ENCODE measurements at places on chromosomes 4 and X.

DNA sequence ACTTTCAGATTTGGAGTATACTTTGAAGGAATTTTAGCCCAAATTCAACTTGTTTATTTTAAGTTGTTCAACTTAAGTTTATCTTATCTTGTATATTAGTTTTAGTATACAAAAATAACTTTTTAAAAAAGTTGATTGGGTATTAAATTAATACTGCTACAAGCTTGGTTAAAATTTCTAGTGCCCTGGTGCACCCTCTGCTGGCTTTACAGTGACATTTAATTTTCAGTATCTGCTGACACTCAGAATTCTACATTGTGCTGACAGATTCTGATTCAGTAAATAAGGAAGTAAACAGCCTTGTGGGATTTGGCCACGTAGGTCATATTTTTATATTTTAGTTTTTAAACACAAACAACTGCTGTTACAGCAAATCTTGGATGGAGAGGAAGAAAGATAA, 2.9 kb downstream of the EDA start:
- DNase-seq: peak; percentile 57

DNA sequence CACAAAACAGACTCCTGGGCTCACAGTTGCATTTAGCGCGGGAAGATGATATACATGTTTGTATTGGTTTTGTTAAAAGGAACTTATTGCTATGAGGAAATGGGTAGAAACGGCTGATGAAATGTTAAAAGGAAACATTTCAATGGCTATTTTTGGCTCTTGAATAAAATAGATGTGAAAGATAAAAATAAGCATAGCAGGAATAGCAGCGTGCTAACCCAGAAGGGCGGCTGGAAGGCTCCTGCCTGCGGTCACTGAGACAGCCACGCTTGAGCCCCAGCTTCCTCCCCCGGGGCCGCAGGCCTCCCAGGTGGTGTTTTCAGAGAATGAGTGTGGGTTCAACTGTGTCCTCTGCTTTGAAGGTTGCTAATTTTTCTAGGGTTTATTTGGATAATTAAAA, 35.0 kb upstream of the CLCN4 start:
- DNase-seq: no peak

- DNase-seq: no peak
Measured at GRCh38 chr4:48064349-48064748, 47.8 kb downstream of the NIPAL1 start.

DNA sequence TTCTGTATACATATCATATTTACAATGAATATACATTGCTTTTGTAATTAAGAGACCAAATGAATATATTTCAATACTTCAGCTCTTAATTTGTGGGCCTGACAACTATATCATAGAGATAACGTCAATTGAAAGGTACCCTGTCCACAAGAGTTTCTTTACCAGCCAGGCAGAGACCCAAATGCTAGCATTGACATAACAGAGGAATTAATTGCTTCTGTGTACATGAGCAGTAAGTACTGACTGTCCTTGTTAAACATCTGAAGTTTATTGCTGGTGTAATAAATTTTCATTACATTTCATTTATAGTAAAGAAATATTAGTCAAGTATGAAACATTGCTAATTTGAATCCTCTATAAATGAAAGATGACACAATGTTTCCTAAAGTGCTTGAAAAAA, 910.8 kb downstream of the CCSER1 start:
- no peak for DNase-seq

GRCh38 chr4:95761871-95762270, 78.0 kb upstream of the PDHA2 start:
- no peak for DNase-seq

- DNase-seq: no peak
Measured at GRCh38 chr4:78747475-78747922, 28.7 kb upstream of the BMP2K start.

- no peak for DNase-seq
Measured at GRCh38 chr4:147833254-147833653, 101.4 kb downstream of the ARHGAP10 start.

- DNase-seq: peak; percentile 7
Measured at GRCh38 chr4:762211-763190, 56.9 kb downstream of the PCGF3 start.

GRCh38 chr4:829291-829690, 3.4 kb upstream of the CPLX1 start:
- DNase-seq: no peak

DNA sequence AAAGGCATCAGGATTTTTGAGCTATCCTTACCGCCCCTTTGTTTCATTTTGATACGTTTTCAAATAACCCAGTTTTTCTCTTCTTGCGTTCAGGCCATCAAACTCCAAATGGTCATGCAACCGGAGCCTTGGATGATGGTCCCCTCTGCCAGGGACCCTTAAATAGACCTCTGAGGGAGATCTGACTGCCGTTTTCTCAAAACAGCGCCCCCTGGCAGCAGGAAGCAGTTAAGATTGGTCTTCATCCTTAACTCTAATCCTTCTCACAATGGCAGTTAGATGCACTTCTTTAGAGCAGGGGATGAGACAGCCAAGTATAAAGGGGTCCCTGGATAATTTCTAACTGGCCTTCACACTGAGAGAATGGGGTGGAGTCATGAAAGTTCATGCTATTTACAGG, 525.0 kb upstream of the SPANXN1 start:
- DNase-seq: peak; percentile 17

- no peak for DNase-seq
Measured at GRCh38 chrX:2220296-2220695, 280.5 kb downstream of the DHRSX start.

GRCh38 chr4:76430519-76431388, 4.3 kb upstream of the SHROOM3 start:
- peak; percentile 58 for DNase-seq

- no peak for DNase-seq
Measured at GRCh38 chr4:87410157-87410556, 12.2 kb upstream of the NUDT9 start.

GRCh38 chr4:173230062-173230461, 61.5 kb downstream of the GALNT7 start:
- no peak for DNase-seq

GRCh38 chr4:156972379-156973015, 898 bp upstream of the PDGFC start:
- DNase-seq: no peak

DNA sequence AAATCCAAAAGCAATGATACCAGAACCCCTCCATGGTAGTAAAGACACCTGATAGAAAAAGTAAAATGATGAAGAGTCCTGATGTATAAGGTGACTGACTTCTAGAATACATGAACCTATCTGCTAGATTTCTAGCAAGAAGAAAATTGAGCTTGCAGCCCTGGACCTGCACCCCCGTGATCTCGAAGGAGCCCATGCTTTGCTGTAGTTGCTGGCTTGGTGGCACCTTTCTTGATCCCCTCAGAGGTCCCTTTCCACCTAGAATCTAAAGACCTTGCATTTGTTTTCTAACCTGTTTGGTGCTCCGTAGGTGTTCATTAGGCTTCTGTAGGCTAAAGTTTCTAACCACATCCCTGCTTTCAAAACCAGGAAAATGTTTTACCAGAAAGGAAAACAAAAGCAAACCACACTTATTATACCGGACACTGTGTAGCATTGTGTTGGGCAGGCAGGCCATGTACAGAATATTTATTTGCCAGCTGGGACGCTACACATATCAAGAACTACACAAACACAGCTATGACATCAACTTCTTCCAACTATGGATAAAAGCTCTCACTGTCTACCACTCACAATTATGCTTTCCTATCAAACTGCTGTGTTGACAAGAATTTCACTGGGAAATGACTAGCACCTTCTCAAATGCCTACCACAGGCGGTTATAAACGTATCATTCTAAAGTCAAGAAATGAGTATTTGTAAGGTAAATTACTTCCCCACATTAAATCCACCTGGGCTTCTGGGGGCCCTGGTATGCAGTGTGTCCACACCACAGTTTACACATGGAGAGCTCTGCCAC, 316.2 kb downstream of the UNC5C start:
- DNase-seq: no peak

GRCh38 chrX:131237363-131237762, 51.7 kb downstream of the IGSF1 start:
- DNase-seq: no peak

- peak; percentile 92 for DNase-seq
Measured at GRCh38 chrX:72245461-72246089, 6.7 kb upstream of the ERCC6L start.

GRCh38 chrX:30364229-30364628, 55.0 kb upstream of the NR0B1 start:
- no peak for DNase-seq

- DNase-seq: no peak
Measured at GRCh38 chr4:25970691-25971432, 56.8 kb downstream of the SMIM20 start.

DNA sequence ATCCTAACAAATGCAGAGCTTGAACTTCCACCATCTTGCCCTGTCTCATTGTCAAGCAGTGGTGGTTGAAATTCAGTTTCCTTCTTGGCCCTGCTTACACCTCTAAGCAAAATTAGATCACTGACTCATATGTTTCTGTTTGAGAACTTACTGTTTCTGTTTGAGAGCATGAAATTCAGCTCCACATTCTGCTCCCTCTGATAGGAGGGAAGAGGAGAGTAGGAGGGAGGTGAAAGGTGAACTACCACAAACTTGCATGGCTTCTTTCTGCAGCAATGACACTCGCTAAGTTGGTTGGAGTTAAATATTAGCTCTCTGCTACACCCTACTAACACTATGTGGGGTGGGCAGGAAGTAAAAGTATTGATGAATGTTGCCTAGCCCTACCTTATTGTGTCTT, 117.8 kb upstream of the EDA2R start:
- no peak for DNase-seq

DNA sequence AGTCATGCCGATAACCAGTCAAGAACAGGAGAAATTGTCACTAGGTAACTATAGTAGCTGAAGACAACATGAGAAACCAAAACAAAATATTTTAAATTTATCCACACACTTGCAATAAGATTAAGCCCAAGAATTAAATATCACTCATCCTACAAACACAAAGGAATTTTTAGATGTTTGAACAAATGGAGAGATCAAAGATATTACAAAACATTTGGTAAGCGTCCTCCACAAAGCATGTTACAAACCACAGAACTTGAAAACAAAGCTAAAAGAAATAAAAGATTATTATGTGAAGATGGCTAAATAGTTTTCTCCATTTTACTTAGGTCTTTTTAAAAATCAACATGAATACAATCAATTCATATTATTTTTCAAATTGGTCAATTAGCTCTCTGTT, 631.9 kb upstream of the INTU start:
- no peak for DNase-seq

Measured in NCI-H82 (cell line).